Stimulated activated naive CD8-positive, alpha-beta T cell treated with anti-CD3 and anti-CD28 coated beads, Interleukin-15, amount 100 ng/mL, for 72 hours (primary cell): ENCODE measurements at places on chromosomes 5 and 9.

GRCh38 chr5:16538006-16538405 lies 72.4 kb upstream of the ZNF622 start:
- DNase-seq, result no peak

DNA sequence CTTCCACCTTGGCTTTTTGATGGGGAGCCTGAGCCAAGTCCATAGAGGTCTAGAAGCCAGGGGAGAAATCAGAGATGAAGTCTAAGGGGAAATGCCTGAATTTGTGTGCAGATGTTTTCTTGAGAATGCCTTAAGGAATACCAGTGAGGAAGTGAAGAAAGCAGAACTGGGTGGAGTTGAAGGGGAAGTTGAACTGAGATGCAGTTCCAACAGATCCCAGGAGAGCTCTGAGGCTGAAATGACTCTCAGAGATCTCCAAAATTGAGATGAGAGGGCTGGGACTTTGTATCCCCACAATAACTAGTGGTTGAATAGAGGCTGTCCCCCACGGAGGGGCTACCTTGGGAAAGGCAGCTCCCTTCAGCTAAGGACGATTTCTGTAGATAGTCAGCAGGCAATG lies 197.1 kb downstream of the ZNF462 start:
- DNase-seq, result no peak

GRCh38 chr9:9790216-9790872 lies 822.5 kb downstream of the PTPRD start:
- no peak for DNase-seq

- no peak for DNase-seq
Measured at GRCh38 chr9:120616966-120617935, 37.3 kb upstream of the CDK5RAP2 start.

- DNase-seq, result no peak
Measured at GRCh38 chr9:79807971-79808370, 236.2 kb downstream of the TLE4 start.

DNA sequence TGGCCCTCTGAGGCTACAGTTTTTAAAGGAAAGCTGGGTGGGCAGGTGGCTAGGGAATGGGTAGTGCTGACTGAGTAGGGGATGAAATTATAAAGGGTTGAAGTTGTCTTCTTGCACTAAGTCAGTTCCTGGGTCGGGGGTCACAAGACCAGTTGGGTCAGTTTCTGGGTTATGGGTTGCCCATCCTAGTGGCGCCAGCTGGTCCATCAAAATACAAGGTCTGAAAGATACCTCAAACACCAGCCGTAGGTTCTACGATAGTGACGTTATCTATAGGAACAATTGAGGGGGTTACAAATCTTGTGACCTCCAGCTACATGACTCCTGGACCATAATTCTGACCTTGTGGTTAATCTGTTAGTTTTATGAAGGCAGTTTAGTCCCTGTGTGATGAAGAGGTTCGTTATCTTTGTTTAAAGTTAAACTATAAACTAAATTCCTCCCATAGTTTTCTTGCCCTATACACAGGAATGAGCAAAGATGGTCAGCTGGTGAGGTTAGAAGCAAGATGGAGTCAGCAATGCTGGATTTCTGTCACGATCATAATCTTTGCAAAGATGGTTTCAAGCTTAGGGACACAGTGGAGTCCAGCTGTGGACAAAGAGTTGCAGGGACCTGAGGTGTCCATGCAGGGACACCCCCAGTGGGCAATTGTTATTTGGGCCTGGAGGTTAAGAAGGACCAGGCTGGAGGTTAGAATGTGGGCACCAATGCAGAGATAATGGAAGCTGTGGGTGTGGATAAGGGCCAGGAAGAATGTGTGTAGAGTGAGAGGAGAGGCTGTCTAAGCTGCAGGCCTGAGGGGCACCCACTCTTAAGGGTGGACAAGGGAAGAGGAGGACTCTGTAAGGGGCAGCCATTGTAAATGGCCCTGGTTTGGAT lies 14.0 kb upstream of the CREBRF start:
- no peak for DNase-seq

DNA sequence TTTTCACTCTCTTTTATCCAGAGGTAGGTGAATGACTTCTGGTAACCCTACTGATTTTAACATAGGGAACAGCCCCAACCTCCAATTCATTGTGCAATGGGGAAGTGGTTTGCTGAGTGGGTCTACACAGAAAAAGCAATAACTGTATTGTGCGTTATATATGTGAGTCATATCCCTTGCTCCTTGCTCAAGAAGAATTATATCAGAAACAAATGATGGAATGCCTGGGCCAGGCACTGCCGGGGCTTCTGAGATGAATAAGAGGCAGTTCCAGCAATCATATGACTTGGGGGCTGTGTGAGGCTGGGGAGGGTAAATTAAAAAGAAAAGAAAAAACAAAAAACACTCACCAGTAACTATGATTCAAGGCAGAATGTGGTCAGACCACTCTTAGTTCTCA lies 79.2 kb upstream of the ABCA1 start:
- peak; percentile 32 for DNase-seq

GRCh38 chr9:87740209-87740608 lies 14.3 kb downstream of the CTSL start:
- no peak for DNase-seq

DNA sequence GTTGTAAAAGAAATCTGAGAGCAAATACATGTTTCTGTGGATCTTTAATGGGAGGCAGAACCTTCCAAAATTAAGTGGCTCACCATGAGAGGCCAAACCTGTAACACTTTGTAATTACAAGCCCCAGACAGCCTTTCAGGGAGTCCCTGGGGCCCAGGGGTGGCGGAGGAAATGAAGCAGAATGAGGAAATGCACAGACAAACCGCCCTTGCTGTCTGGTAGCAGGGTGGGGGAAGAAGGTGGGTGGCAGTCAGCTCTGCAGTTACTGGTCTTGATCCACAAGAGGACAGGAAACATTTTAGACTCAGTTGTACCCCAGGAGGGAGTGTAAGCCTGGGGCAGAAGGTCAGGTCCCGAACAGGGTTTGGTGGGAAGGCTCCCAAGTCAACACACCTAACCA lies 6.5 kb downstream of the ARL14EPL start:
- DNase-seq, result no peak

DNA sequence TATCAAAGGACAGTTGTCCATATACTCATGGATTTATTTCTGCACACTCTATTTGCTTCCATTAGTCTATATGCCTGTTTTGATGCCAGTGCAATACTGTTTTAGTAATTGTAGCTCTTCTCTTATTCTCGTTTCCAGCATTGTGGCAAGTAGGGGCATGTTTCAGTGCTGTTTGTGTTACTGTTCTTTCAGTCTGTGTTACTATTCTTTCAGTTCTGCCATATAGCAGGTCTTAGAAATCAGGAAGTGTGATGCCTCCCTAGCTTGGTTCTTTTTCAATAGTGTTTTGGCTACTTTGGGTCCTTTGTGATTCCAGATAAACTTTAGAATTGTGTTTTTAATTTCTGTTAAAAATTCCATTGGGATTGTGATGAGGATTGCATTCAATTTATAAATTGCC lies 180.5 kb upstream of the PTPRD start:
- no peak for DNase-seq

DNA sequence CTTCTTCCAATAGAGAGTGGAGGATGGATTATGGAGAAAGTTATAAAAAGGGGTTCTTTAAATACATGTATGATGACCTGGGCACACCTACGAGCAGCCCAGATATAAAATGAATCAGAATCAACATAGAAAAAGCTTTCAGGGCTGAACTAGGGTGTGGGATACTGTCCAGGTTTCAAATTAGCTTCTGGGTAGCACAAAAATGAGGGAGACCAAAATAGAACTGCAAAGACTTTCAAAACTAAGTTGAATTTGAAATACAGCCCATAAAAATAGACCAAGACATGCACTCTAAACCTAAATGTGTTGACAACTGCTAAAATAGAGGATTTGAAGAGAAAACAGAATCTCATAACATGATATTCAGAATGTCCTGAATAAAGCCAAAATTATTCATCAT lies 17.0 kb downstream of the ZNF484 start:
- DNase-seq, result no peak

GRCh38 chr5:96790961-96791504 lies 16.7 kb downstream of the ERAP1 start:
- DNase-seq, result no peak

GRCh38 chr5:89981021-89981420 lies 428.5 kb downstream of the CETN3 start:
- DNase-seq, result no peak

DNA sequence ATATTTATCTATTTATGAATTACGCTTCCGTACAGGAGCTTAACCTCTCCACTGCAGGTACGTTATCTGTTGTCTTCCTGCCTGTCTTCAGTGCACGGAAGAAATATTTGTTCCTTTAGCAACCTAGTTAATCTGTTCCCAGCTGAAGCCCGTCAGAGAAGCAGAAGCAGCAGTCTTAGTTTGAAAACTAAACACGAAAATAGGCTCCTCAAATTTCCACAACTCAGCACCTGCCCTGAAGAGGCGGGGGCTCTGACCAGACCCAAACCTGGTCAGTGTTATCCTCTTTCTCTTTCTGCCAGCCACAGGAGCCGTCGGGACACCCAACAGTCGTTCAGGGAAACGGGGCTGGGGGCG lies 462 bp downstream of the NUDCD2 start:
- no peak for DNase-seq

DNA sequence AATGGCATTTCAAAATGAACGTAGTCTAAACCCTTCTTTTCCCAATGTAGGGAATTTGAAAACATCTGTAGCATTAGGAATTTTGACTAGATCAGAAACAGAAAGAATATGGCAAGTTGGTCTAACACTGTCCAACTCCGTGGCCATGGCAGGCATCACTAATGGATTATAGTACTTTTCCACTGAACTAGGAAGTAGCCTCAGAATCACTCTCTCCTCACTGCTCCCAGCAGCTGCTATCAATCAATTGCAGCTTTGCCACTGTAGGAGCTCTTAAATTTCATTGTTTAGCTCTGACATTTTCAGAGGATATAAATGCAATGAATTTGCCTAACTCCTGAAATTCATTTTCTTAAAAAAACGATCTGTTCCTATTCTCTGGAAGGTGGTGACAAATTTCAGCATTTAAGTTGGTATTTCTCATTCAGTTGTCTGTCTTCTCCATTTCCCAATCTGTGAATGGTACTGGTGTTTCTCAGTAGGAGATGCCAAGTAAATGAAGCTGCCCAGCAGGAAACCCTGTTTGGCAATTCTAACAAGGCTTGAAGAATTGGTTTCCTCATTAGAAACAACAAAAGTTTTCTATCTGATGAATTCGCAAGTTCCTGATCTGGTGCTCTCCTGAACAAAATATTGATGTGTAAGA lies 64.7 kb downstream of the TLR4 start:
- DNase-seq, result no peak

DNA sequence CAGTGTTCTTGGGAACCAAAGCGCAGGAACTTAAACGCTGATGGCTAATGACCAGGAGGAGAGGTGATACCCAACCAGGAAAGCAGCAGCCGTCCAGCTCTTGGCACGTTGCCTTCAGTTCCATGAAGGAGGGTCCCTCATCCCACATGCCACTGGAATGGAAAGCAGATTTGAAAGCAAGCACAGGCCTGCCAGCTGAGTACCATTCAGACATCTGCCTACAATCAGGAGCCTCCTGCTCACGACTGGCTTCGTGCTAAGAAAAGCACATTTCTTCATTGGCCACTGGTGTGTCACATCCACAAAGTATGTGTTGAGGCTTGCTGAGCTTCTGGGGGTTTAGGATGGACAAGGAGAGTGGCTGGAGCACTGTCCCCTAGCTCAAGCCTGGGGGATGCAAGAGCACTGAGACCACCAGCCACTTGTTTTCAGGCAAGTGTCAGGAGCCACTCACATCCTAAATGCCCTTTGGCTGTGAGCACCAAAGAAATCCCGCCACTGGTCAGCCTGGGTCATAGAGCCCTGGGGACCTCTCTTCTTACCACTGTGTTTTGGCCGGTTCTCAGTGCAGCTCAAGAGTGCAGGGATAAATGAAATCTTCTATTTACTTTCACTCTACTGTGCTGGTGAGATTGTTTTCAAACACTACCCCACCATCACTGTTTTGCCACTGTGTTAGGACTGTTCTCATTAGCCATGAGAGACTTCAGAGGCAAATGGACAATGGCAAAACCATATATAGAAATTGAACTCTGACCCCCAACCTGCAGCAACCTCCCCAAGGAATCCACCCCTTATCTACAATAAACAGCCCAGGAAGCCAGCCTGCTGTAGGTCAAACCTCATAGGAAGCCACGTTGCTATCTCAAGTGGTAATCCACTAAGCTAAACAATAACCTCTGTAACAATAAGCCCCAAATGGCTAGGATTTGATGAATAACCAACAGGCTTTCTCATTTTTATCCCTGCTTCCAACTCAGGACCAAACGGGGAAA lies 58.3 kb downstream of the MTX3 start:
- DNase-seq, result no peak
